GM12864 (cell line): ENCODE measurements at places on chromosomes 5 and 9.

DNA sequence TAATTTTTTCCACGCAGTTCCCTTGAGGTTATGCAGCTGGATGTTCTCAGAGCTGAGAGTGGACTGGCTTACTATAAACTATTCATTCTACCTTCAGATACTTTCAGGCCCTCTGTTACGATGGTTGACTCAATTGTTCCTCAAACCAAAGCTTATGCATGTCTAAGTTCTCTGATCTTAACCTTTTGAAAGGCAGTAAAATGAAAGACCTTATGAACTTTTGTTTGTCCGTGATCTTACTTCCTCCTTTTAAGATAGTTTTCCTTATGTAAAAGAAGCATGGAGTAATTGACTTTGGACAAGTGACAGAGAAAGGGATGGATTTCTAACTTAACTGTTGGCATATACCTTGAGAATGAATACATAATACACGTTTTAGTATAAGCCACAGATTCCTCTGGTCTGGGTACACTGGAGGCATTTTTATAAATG is 575.7 kb downstream of the PDE4D start:
- no peak for DNase-seq

GRCh38 chr5:2627867-2628266 is 123.6 kb downstream of the IRX2 start:
- no peak for DNase-seq

- no peak for DNase-seq
Measured at GRCh38 chr9:133374612-133375115, 1.2 kb downstream of the SURF4 start.

GRCh38 chr9:8745347-8745746 is 945.8 kb upstream of the DMAC1 start:
- no peak for DNase-seq

- DNase-seq: no peak
Measured at GRCh38 chr9:37715260-37715659, 38.3 kb upstream of the TRMT10B start.

- DNase-seq: no peak
Measured at GRCh38 chr5:136676685-136677084, 311.3 kb upstream of the TRPC7 start.

DNA sequence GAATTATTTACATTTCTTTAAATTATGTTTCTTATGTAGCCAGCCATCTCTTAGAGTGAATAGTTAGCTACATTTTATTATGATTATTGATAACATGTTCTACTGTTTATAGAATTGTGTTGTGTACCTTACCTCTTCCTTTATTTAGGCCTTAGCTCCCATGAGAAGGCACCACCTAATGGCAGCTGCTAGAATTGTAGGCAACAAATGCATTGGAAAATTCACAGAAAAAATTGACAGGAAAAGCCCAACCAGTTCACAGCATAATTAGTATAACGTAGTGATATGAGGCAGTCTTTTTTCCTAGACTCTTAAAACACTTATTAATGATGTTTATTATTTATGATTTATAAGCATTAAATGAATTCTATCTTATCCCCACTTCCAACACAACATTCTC is 175.8 kb downstream of the WDR70 start:
- DNase-seq: no peak
